Epithelial cell of proximal tubule (primary cell): ENCODE measurements at places on chromosomes 3 and 15. TPM values are rescaled to one million over a fixed set of nuclear protein-coding genes. Genes with fewer than 3 reads are reported as not detected.

Gene CCR2
- total RNA-seq = not detected in 2 replicates

Gene ARGFX
- total RNA-seq = not detected in 2 replicates

Gene MASP1
- not detected in 2 replicates for total RNA-seq

Gene RHOV
- total RNA-seq = 1.7 and 3.1 TPM in 2 replicates

Gene SAMD7
- total RNA-seq = not detected in 2 replicates

Gene LDHAL6B
- not detected in 2 replicates for total RNA-seq

Gene CYFIP1
- total RNA-seq = 104 and 119 TPM in 2 replicates

Gene NR2E3
- total RNA-seq = not detected in 2 replicates

Gene PIGZ
- 0.36 and 0.63 TPM in 2 replicates for total RNA-seq

Gene LOXL1
- total RNA-seq = 48.7 and 120 TPM in 2 replicates

Gene GOLGA6L10
- total RNA-seq = 0.65 and 1.2 TPM in 2 replicates

Gene IL5RA
- not detected in 2 replicates for total RNA-seq

Gene CCDC174
- 5.2 and 8.0 TPM in 2 replicates for total RNA-seq

Gene C3orf33
- total RNA-seq = 2.0 and 2.7 TPM in 2 replicates

Gene PPARG
- 14.7 and 31.4 TPM in 2 replicates for total RNA-seq

Gene MESP2
- total RNA-seq = 1.1 and 2.5 TPM in 2 replicates

Gene CCR9
- 0.17 TPM in 1 of 2 replicates, not detected in the other for total RNA-seq

Gene ABCC5
- total RNA-seq = 7.3 and 15.2 TPM in 2 replicates

Gene CADPS
- total RNA-seq = not detected in 2 replicates

Gene CHDH
- 4.5 and 9.2 TPM in 2 replicates for total RNA-seq

Gene SEMA7A
- 112 and 113 TPM in 2 replicates for total RNA-seq

Gene C3orf49
- not detected in 2 replicates for total RNA-seq

Gene TRIM71
- 2.5 and 3.6 TPM in 2 replicates for total RNA-seq

Gene GOLGA8S
- total RNA-seq = not detected in 2 replicates

Gene ZNF385D
- under 0.01 and 0.43 TPM in 2 replicates for total RNA-seq

Gene LHFPL4
- total RNA-seq = not detected in 2 replicates

Gene PIERCE2
- 1.4 and 3.3 TPM in 2 replicates for total RNA-seq

Gene TMEM108
- total RNA-seq = 1.4 and 1.7 TPM in 2 replicates

Gene LSG1
- 29.1 and 29.7 TPM in 2 replicates for total RNA-seq

Gene TERC
- 196 and 307 TPM in 2 replicates for total RNA-seq

Gene GCNT3
- 8.5 and 13.2 TPM in 2 replicates for total RNA-seq

Gene RAD51
- total RNA-seq = 19.5 and 20.8 TPM in 2 replicates

Gene VPS33B
- total RNA-seq = 16.0 and 17.3 TPM in 2 replicates

Gene GRK7
- not detected in 2 replicates for total RNA-seq

Gene KCNAB1
- total RNA-seq = not detected in 2 replicates

Gene DHX30
- 64.1 and 102 TPM in 2 replicates for total RNA-seq

Gene EOMES
- not detected in 2 replicates for total RNA-seq

Gene NKTR
- total RNA-seq = 18.2 and 24.3 TPM in 2 replicates

Gene PIGX
- 24.8 and 29.2 TPM in 2 replicates for total RNA-seq

Gene GREM1
- total RNA-seq = 4.0 and 15.9 TPM in 2 replicates

Gene FETUB
- 0.36 TPM in 1 of 2 replicates, not detected in the other for total RNA-seq

Gene ADIPOQ
- total RNA-seq = not detected in 2 replicates

Gene ANKRD63
- total RNA-seq = 0.22 TPM in 1 of 2 replicates, not detected in the other

Gene IL17RD
- 13.2 and 28.2 TPM in 2 replicates for total RNA-seq

Gene SPRED1
- 12.3 and 14.2 TPM in 2 replicates for total RNA-seq

Gene ANKUB1
- total RNA-seq = not detected in 2 replicates

Gene TRANK1
- total RNA-seq = 2.0 and 3.7 TPM in 2 replicates

Gene SPINT1
- total RNA-seq = 159 and 319 TPM in 2 replicates

Gene CCNB2
- 108 TPM in 2 replicates for total RNA-seq

Gene FOXB1
- total RNA-seq = not detected in 2 replicates

Gene SAXO2
- 0.12 and 2.2 TPM in 2 replicates for total RNA-seq

Gene ASB14
- total RNA-seq = not detected in 2 replicates
